ENCODE measurements at places on chromosomes 7 and 10.

GRCh38 chr10:77836299-77836820 is 90.2 kb downstream of the DLG5 start:
- no peak for DNase-seq

- no peak for DNase-seq
These were observed 49.4 kb downstream of the GRID2IP start for GRCh38 chr7:6501586-6502564.

GRCh38 chr10:95756041-95756761 is at the start of gene ENTPD1:
TSS of gene ENTPD1 (plus strand) at chr10:95756163. CDS start at chr10:95756240, 77 bp downstream.
- DNase-seq = no peak

DNA sequence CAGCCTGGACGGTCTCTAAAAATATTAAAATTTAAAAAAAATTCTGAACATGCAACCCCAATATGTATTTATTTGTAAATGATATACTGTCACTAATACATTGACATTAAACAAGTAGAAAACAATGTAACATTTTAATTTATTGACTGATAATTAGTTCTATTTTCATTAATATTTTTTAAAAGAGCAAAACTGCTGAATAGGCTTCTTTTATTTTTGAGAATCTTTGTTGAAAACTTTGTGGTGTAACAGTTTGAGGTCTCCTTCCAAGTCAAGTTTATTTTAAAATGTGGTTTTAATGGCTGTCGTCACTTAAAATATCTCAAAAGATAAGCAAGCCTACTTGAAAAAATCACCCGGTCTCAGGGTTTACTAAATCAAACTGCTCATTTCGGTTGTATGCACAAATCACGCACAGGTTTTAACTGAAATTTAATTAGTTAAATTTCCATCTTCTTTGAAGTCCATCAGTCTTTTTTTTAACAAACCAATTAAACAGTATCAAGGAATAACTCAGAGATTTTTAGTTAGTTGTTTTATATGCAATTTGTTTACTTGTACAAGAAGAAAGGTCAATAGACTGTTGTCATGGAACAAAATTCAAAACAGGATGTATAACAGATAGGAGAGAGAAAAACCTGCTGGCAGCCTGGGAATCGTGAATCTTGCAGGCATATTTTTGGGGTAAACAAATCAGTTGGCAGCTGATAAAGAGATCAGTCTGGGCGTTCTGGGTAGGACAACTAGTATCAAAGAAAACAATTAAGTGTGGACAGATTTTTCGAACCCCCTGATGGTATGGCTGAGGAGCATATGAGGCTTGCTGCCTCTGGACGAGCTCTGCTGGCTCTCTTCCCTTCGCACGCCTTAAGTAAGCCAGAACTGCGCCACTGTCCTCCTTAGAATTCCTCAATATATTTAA is 9.7 kb upstream of the EDRF1 start:
- no peak for DNase-seq

GRCh38 chr7:115299397-115300037 is 377.6 kb downstream of the MDFIC start:
- no peak for DNase-seq

DNA sequence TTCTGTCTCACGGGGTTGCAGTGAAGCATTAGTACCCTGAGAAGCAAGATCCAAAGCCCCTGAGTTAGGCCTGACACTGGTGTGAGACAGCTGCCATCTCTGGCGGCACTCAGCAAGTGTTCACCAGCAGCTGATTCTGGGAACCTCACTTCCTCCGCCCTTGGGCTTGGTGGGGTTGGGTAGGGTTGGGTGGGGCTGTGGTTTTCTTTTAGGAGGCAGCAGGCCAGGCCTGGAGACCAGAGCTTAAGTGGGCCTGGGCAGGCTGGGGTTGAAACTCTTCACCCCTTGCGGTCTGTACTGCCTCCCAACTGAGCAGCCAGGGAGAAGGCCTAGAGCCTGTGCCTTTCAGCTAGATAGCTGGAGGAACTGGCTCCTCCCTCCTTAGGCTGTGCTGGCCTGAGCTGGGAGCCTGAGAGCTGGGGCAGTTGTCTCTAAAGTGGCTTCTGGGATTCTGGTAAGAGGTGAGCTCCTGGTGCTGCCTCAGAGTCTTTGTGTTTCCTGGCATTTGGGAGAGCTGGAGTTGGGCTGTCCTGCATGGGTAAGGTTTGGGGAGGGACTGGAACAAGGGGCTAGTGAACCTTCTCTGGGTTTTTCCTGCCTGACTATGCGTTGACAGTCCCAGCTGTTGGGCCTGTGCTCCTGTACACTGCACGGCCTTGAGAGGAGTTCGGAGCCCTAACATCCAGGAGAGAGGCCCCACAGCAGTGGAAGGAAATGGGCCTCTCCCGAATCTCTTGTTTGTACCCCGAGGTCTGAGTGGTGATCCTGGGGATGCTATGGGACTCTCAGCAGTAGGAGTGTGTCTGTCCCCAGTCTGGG is 5.1 kb downstream of the TSPAN14 start:
- peak; percentile 77 for DNase-seq

GRCh38 chr7:412313-412710 is 107.3 kb downstream of the PDGFA start:
- DNase-seq = no peak

DNA sequence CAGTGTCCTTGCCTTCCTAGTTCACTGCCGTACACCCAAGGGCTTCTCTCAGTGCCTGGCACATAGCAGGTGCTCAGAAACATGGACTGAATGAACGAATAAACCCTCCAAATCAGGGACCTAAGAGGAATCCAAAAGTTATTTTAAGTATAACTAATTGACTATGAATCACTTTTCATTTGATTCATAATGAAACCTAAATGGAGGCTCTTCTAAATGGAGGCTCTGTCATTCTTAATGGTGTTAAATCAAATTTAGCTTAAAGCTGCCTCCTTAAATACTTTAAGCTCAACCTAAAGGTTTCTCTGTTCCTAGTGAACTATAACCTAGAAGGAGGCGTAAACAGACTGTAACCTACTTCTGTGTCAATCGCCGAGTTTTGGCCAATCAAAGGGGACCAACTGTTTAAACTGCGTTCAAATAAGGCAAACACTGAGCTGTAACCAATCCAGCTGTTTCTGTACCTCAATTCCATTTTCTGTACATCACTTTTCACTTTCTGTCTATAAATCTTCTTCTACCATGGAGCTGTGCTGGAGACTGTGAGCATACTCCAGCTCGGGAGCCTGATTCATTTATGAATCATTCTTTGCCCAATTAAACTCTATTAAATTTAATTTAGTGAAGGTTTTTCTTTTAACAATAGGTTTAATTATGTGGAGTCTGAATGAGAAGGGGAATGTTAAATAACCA is 11.0 kb downstream of the PYROXD2 start:
- no peak for DNase-seq

- no peak for DNase-seq
These were observed 8.8 kb upstream of the SH2B2 start for GRCh38 chr7:102277901-102278300.

- DNase-seq = no peak
These were observed 42.2 kb downstream of the MINDY4 start for GRCh38 chr7:30813466-30813865.

GRCh38 chr10:23403278-23403677 is 35.6 kb upstream of the OTUD1 start:
- DNase-seq = no peak

- peak; percentile 17 for DNase-seq
These were observed 72.0 kb upstream of the TES start for GRCh38 chr7:116138202-116138801.

- DNase-seq = no peak
These were observed 13.0 kb downstream of the ZNF316 start for GRCh38 chr7:6650086-6650485.

DNA sequence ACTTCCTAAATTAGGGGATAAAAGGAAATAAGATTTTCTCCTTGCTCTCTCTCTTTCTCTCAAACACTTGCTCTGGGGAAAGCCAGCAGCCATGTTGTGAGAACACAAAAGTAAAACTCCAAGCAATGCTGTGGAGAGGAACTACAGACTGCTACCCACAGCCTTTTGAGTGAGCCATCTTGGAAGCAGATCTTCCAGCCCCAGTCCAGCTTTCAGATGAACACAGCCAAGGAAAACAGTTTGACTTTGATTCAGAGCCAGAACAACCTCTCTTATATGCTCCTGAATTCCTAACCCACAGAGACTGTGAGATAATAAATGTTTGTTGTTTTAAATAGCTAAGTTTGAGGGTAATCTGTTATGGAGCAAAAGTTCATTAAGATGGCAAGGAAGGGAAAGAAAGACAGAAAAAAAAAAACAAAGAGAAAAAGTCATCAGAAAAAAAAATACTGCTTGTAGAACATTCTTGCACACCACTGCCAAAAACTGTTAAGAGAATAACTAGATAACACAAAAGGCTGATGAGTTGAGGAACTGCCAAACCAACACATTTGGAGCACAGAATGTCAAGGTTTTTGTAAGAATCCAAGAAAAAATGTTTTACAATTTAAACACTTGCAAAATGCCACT is 20.9 kb upstream of the PRKAR2B start:
- no peak for DNase-seq

- DNase-seq = no peak
These were observed 23.5 kb downstream of the VKORC1L1 start for GRCh38 chr7:65896279-65896870.

DNA sequence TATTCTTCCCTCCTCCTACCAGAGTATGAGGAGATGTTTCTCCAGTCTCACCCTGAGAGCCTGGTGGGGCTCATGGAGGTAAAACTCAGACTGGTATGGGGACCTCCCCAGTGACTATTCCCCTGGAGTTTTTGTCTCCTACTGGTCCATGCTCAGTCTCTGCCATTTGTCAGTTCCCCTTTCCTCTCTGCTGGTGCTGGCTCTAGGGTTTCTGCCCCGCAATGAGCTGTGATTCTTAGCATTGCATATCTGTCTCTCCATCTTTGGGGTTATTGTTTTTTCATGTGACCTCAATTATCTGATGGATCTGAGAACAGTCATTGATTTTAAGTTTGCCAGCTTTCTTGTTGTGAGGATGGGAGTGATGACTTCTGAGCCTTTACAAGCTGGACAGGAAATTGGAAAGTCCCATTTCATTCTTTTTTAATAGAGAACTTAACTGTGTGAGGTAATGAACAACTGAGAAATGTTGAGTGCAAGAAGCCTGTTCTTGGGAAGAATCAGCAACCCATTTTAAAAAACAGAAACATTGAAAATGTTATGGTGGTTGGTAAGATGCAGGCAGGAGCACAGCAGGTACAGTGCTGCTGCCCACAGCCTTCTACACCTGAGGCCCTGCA is 26.9 kb downstream of the NACAD start:
- DNase-seq = no peak

DNA sequence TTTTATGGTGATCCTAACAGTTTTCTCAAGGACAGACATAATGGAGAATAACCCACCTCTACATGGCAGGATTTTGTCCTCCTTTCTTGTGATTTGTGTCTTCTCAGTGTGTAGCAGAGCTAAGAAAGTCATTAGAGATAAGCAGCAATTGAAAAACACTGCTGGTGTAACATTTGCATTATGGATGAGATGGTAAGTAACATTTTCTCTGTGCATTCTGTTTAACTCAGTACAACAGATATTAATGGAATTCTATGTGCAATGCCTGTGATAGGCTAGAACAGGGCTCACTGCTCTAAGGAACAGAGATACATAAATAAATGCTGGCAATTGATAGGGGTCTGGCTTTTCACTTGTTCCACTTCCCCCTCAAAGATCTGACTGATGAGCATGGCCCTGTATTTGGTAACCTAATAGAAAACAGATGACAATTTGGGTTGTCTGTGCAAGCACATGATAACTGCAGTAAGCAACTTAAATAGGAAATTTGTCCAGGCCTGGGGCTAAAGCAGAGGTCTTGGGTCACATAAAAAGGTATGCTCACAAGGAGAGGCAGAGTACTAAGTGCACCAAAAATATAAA is 560.3 kb upstream of the POM121L12 start:
- DNase-seq = no peak

DNA sequence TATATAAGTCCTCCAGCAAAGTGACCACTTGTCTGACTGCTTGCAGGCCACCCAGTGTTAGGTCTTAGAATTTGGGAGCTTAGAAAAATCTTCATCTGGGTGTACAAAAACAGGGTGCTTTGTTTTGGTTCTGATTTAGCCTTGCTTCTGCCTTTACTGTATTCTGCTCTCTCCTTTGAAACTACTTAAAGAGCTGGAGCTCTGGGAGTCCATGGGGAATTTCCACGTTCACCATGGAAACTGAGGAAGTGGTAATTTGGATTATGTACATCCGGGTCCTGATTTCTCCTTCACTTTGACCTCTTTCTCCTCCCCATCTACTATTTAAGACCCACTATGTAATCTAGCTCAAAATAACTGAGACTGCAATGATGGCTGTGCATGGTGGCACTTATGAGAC is 103.0 kb downstream of the JAZF1 start:
- no peak for DNase-seq

DNA sequence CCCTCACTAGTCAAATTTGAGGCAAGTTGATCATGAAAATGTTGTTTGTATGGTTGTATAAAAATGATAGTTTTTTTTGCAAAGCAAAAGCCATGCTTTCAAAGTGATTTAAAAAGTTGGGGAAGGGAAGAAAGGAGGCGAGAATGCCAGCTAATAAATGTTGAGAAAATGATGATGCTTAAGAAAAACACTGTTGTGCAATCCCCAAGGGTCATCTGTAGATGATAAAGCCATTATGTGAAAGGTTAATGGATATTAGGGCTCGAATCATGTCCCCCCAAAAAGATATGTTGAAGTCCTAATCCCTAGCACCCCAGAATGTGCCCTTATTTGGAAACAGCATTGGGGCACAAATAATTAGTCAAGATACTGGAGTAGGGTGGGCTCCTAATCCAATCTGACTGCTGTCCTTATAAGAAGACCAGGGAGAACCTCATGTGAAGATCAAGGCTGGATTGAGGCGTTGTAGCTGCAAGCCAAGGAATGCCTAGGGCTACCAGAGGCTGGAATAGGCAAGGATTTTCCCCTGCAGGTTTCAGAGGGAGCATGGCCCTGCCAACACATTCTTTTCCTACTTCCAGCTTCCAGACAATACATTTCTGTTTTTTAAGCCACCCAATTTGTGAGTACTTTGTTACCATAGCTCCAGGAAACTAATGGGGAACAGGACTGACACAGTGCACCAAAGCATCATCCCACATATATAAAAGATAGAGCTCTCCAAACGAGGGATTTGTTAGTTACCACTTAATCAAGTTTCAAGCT is 35.4 kb upstream of the MKLN1 start:
- no peak for DNase-seq

DNA sequence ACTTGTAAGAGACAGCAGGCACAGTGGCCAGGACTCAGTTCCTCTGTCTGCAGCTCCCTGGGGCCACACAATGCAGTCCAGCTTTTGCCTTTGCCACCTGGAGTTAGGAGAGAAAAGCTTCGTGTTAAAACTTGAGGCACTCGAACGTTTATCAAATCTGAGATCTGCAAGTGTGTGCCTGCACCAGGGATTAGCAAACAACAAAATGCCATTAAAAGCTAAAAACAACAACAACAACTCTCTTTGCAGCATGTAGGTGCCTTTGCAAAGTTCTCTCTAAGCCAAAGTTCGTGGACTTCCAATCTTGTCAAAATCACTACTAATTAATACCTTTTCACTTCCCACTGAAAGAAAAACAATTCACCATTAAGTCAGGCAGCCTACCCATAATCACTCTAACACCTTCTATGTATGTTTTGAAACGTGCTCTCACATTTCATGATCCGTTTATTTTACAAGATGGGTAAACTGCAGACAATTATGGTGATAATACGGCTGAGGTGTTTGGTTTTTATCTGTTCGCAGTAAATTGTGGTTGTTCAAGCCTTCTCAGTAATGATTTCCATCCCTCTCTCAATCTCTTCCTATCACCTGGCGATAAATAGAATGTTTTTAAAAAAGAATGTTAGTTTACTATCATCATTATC is 36.2 kb upstream of the SDK1 start:
- no peak for DNase-seq

- no peak for DNase-seq
These were observed 76.7 kb downstream of the EZH2 start for GRCh38 chr7:148807436-148807835.

All from BJ (cell line).